ENCODE measurements at places on chromosomes 5 and 9.

DNA sequence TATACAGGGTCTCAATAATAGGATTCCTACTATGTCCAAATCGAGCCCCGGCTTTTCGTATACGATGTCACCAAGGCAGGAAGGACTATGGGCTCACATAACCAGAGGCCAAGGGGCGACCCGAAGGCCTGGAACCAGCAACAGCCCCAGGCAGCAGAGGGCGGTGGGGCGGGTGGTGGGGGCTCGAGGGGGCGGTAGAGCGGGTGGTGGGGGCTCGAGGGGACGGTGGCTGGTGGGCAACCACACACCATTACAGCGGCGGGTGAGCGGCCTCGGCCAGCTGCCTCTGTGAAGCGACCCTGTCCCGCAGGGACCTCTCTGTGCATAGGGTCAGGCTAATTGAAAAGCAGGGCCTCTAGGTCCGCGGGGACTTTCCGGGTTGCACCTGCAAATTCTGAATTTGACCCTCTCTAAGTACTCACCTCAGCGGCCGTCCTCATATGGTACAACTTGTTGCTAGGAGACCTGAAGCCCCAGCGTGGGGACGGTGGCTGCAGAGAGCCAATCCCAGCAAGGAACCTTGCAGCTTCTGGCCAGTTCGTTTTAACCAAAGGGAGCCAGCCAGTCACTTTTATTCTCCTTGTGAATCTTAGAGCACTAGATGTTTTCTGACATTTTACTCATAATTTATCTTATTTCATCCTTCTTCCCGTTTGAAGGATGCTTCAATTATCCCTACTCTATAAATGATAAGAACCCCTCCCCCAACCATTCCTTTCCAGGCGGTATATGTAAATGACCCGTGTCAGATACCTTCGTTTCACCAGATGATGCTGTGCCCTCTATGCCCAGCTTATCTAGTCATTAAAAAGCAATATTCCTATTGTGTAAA, at the start of gene NME5:
TSS of gene NME5 (minus strand) at position 480 of the 832 bp plus-strand sequence. CDS start 648 bp downstream, outside the sequence.
- peak; percentile 66 for DNase-seq

GRCh38 chr5:127871503-127872153, 168.4 kb downstream of the CCDC192 start:
- no peak for DNase-seq

GRCh38 chr9:27505744-27506161, 18.3 kb upstream of the IFNK start:
- no peak for DNase-seq

DNA sequence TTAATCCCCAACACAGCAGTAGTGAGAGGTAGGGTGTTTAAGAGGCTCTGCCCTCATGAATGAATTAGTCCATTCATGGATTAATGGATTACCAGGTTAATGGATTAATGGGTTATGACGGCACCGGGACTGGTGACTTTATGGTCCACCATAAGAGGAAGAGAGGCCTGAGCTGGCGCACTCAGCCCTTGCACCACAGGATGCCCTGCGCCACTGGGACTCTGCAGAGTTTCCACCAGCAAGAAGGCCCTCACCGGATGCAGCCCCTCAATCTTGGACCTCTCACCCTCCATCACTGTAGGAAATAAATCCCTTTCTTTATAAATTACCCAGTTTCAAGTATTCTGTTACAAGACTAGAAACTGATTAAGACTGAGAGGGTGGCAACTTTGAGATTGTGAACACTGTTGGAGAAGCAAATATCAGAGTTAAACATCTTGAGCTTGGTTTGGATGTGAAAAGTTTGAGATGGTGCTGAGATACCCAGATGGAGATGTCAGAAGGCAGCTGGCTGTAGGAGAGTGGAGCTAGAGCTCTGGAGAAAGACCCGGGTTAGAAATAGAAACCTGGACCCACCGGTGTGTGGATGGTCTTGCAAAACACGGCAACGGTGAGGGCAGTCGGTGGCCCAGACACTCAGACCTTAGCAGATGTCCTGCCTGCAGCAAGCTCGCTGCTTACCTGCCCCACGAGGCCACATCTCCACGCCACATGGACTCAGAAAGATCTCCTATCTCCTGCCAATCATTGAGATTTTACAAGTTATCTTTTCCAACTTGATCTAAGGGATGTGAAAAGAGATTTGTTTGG, 98.8 kb downstream of the HSD17B3 start:
- no peak for DNase-seq

- no peak for DNase-seq
These were observed 88.9 kb downstream of the AMBP start for GRCh38 chr9:113989017-113989713.

DNA sequence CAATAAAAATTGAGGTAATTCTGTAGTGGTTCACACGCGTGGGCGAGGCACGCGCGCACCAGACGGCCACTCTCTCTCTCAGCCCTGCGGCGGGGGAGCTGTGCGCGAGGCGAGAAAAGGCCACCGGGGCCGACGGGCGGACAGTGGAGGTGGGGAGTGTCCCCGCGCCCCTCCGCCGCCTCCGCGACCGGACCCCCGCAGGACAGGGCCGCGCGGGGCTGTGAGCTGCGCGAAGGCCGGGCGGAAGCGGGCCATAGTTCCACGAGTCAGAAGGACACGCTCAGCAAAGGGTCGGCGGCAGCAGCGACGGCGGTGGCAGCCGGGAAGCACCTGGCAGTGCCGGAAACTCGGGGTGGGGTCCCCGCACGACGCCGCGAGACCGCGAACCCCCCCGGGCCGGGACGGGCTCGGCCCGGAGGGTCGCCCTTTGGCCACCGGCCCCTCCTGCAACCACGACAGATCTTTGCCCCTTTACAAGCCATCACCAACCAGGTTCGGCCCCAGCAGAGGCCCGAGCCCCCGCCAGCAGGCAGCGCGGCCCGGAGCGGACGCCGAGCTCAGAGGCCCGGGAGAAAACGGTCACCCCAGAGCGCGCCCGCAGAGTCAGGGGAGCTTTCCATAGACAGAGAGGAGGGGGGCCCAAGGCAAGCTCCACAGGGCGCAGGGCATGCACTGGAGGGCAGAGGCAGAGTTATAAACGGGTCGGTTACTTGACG, 60.9 kb downstream of the ZNF354C start:
- DNase-seq, result no peak

DNA sequence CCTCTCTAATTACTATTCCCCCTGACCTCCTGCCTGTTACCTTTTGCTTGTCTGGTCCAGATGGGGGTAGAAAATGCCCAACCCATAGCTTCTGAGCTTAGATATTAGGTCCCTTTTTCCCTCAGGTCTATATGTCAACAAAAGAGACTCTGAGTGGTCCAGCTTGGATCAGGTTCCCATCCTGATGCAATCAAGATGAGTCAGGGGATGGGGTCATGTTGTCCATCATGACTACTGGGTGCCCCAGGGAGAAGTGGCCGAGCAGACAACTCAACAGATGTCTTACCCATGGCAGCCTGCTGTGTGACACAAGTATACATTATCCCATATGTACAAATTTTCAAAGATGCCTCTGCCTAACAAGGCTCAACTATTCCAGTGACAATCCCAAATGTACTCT, 9.1 kb upstream of the ANKH start:
- DNase-seq, result no peak

DNA sequence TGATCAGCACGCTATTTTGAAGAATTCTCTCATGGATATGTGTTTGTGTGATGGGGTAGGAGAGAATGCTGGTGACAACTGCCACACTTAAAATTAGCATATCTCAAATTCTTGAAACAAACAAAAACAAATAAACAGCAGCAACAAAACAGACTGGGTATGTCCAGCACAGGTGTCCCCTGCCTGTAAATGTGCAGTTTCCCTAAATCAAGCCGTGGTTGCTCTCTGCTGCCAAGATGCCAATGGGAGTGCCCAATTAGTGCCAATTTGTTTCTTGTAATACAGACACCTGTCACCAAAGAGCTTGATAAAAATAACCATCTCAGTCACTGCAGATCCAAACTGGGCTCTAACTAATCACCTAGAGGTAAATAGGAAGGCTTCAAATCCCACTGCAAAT, 144.2 kb upstream of the SMARCA2 start:
- DNase-seq, result no peak

DNA sequence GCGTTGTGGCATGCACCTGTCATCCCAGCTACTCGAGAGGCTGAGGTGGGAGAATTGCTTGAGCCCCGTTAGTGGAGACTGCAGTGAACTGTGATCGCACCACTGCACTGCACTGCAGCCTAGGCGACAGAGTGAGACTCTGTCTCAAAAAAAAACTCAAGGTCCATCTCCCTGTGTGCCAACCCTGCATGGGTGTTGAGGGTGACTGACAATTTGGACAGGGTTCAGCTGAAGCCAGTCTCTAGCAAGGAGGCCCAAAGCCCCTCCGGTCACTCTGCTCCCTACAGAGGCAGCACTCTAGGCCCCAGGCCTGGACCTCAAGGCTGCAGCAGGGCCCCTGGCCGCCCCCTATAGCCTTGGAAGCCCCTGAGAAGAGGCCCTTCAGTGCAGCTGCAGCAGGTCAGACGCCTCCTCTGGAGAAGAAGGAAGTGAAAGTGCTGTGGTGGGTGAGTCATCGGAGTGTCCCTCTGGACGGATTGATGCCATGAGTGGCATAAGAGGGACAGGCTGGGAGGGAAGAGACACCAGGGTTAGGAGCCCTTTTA, 39.2 kb upstream of the NEK6 start:
- no peak for DNase-seq

Measured in NCI-H748 treated with DMSO at 0.1 percent for 48 hours (cell line).